ENCODE measurements at places on chromosomes 2 and 18. TPM values are rescaled to one million over a fixed set of nuclear protein-coding genes. Genes with fewer than 3 reads are reported as not detected.

Gene LBX2
- total RNA-seq: 3.0 TPM

Gene PLGLB2
- 1.7 TPM for total RNA-seq

- no peaks in the 10 kb centered on the region for H3K27me3 ChIP-seq
- peaks cover 7% of the 10 kb centered on the region for H3K36me3 ChIP-seq
- no peak overlapping the region for H3K4me3 ChIP-seq
- no peak overlapping the region for H3K27ac ChIP-seq
Observed at GRCh38 chr2:233553366-233553765, 13.2 kb downstream of the USP40 start.

Gene RGPD4
- not detected for total RNA-seq

DNA sequence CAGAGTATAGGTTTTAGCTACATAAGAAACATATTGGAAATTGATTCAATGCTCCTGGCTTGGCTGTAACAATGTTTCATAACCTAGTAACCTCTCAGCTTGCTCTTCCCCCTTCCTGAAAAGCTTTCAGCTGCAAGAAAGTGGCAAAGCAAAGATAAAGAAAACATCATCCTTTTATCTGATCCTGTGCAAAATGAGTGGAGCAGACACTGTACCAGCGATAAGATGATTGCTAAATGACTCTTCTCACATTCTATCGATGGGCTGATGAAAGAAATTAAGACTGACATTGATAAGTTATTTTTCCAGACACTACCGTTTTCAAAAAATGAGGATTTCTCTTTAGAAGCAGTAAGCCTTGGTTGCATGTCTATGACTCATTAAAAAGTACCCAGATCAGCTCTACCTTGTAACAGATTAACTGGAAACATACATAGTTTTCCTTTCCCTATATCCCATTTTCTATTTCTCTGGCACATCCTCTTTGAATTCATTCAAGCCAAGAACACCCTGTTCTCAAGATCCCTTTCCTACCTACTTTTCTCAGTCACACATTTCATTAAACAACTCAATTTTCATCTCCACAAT, 87.1 kb upstream of the LYPD1 start:
- H3K36me3 ChIP-seq: no peaks in the 10 kb centered on the region
- H3K4me1 ChIP-seq: peaks cover 19% of the 10 kb centered on the region
- H3K27me3 ChIP-seq: no peaks in the 10 kb centered on the region
- DNase-seq: no peak
- no peak overlapping the region for H3K4me3 ChIP-seq

Gene NEUROD1
- not detected for total RNA-seq

Data from Calu3 (cell line).